ENCODE measurements at places on chromosomes 11 and 22.

- DNase-seq: no peak
These were observed 19.4 kb downstream of the SDHD start for GRCh38 chr11:112106070-112106469.

- DNase-seq: no peak
These were observed 81.1 kb downstream of the BMAL1 start for GRCh38 chr11:13358596-13359270.

DNA sequence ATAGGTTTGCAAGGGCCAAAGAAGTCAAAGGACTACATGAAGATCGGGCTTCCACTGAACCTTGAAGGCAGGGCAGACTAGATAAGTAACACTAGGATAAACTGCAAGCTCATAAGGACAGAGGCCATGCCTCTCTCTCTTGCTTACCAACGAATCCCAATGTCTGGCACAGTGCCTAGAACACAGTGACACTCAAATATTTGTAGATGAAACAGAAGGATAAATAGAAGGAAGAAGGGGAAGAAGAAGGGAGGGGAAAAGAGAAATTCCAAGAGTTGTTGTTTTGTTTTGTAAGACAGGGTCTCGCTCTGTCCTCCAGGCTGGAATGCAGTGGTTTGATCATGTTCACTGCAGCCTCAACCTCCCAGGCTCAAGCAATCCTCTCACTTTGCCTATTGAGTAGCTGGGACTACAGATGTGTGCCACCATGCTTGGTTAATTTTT lies 26.9 kb downstream of the SIK3 start:
- DNase-seq: no peak

GRCh38 chr11:95877291-95877690 lies 46.6 kb downstream of the MTMR2 start:
- no peak for DNase-seq

- no peak for DNase-seq
These were observed 56.1 kb downstream of the TRMU start for GRCh38 chr22:46391486-46392136.

DNA sequence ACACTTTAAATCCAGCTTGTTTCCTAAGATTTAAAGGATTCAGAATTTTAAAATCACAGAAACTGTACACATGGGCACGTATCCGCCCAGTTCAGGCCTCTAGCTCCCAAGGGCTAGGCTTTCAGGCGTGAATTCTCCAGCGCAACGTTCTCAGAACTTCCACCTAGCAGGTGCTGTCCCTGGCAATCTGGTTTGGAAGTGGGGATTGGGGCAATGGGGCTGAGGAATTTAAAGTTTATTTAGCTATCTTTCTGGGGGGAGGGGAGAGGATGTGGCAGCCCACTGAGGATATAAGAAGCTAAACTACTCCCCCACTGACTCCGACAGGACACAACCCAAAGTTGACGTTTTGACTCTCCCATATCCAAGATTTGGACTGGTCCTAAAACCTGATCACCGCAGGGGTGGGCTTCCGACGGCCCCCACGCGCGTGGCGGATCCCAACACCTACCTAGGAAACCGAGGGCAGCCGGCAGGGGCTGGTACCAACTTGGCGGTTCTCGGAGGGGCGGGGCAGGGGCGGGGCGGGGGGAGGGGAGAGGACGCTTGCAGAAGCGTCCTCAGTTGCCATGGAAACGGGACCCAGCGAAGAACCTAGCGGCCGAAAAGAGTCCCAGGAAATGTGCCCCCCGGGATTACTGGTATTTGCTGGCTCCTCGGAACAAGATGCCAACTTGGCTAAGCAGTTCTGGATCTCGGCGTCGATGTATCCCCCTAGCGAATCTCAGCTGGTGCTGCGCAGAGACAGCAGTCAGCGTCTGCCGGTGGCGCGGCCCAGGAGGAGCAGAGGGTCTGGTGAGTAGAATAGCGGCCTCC lies at the start of gene HOATZ:
TSS of gene HOATZ (plus strand) at position 563 of the 816 bp plus-strand sequence. CDS start at position 570, 7 bp downstream.
- DNase-seq: no peak

GRCh38 chr11:131544591-131544990 lies 174.2 kb downstream of the NTM start:
- DNase-seq: no peak

DNA sequence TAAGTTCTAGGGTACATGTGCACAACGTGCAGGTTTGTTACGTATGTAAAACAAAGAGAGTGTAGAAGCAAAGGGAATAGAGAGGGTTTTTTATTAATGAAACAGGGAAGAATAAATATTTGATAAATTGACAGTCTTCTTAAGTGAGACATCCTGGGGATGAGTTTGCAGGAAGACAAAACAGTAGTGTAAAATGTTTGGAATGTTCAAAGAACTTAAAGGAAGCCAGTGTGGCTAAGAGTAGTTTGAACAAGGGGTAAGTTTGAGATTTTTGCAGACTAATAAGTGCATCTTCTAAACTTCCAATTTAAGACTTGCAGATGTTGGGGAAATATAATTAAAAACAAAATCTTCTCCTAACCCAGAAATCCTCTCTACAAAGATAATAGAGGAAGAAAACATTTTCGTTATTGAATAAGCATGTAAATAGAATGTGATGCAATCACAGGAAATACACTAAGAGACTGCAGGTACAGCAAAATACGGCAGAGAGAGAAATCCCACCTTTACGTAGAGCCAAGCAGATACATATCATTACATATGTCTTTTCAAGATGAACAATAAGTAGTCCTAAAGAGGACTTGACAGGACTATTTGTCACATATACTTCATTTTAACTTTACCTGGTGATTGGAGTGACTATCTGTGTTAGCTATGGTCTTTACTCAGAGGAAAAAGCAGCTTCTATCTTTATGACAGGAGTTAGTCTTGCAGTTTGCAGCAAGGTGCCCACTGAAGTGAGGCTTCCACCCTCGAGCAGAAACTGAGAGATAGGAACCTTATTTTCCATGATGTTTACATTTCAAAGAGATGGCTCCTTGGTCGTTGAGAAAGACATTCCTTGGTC lies 402.1 kb downstream of the CNTN5 start:
- DNase-seq: no peak

- DNase-seq: no peak
These were observed 158.1 kb upstream of the MTNR1B start for GRCh38 chr11:92811341-92811740.

DNA sequence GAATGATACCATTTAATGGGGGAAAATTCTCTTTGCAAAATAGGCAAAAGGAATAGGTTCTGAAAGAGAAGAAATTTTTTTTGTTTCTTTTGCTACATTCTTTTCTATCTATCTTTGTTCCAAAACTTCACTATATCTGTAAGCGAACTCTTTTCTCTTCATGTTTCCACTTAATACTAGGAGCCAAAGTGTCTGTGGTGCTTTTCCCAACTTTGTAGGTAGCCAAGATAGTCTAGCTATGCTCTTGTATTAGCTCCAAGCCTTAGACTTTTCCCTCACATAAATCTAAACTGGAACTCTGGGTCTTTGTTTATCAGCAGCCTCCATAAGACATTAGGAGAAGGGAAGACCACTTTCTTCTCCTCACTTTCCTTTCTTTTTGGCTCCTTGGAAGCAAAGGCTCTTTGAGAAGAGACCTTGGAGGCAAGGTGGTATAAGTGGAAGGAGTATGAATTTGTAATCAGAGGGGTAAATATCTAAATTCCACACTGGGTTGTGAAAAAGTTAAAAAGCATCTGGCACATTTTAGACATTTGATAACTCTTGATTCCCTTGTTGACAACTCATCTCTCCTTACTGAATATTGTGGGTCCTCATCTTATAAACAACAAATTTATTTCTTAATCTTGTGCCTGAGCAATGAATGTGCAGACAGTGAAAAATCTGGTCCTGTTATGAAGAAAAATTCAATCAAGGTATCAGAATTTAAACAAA lies 130.0 kb downstream of the EHF start:
- no peak for DNase-seq

DNA sequence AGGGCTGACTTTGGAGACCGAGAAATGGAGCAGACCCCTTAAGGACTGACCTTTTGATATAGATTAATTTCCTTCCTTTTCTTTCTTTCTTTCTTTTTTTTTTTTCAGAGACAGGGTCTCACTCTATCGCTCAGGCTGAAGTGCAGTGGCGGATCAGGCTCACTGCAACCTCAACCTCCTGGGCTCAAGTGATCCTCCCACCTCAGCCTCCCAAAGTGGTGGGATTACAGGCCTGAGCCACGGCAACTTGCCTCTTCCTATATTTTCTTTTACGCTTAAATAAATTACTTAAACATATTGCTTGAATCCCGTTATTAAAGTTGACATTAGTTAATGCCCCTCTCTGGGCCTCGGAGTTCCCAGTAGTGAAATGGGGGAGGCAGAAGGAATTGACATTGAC lies 350 bp upstream of the KCTD14 start:
- no peak for DNase-seq

- no peak for DNase-seq
These were observed 30.2 kb downstream of the C22orf31 start for GRCh38 chr22:29031227-29032011.

GRCh38 chr11:44307340-44308099 lies 2.4 kb downstream of the ALX4 start:
- no peak for DNase-seq

DNA sequence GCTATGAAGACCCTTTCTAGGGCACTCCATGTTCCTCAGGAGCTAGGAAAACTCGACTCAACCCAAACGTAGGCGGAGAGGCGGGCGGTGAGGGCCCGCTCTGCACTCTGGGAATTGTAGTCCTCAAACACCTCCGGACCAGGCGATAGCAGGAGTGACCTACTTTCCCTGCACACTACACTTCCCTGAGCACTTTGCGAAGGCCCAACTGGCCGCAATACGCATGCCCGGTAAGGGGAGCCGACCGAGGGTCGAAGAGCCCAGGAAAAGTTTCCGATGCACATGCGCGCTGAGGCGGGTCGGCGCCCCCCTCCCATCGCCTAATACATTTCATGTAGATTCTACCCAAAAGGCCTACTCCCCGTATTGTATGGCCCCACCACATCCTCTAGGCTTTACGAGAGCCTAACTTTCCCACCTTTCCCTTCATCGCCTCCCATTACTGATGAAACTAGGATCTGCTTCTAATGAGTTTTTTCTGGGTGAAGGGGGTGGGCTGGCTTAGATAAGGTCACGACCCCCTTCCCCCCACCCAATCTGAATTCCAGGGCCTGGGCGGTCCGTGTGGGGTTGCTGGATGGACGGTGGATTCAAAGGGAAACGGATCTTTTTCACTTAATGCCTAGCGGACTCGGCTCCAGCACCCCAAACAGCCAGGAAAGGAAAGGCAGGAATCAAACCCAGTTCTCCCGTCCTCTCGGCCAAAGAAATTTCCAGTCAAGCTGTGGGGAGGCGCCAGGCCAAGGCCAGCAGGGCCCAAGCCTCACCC lies 2.1 kb downstream of the TOB2 start:
- peak; percentile 73 for DNase-seq

- no peak for DNase-seq
These were observed 562 bp downstream of the ZBED4 start for GRCh38 chr22:49853981-49854831.

- DNase-seq: no peak
These were observed 861 bp upstream of the ZNRF3 start for GRCh38 chr22:28882545-28882877.
